ENCODE measurements at places on chromosomes 2 and 18. TPM values are rescaled to one million over a fixed set of nuclear protein-coding genes. Genes with fewer than 3 reads are reported as not detected.

The CNGA3 gene
- not detected for polyA plus RNA-seq

The DYNAP gene
- not detected for polyA plus RNA-seq

The CARF gene
- polyA plus RNA-seq, result 1.8 TPM

The GDF7 gene
- 0.02 TPM for polyA plus RNA-seq

The GRHL1 gene
- 2.6 TPM for polyA plus RNA-seq

The GPR75 gene
- 0.45 TPM for polyA plus RNA-seq

The POTEI gene
- polyA plus RNA-seq, result not detected

The CCL20 gene
- polyA plus RNA-seq, result 70.1 TPM

The MFSD2B gene
- polyA plus RNA-seq, result 0.06 TPM

The CCDC68 gene
- 3.7 TPM for polyA plus RNA-seq

The CDKL4 gene
- polyA plus RNA-seq, result not detected

The TANC1 gene
- 8.4 TPM for polyA plus RNA-seq

The SLC30A3 gene
- 0.22 TPM for polyA plus RNA-seq

The ALKAL2 gene
- polyA plus RNA-seq, result 11.0 TPM

The COL3A1 gene
- 363 TPM for polyA plus RNA-seq

The LBH gene
- polyA plus RNA-seq, result 12.2 TPM

The CD28 gene
- polyA plus RNA-seq, result 0.25 TPM

The GNAL gene
- polyA plus RNA-seq, result 1.2 TPM

The RAD51AP2 gene
- not detected for polyA plus RNA-seq

The C2orf80 gene
- not detected for polyA plus RNA-seq

The UPP2 gene
- 0.10 TPM for polyA plus RNA-seq

The TSPYL6 gene
- polyA plus RNA-seq, result not detected

The PRADC1 gene
- polyA plus RNA-seq, result 34.9 TPM

The CFC1 gene
- 18.0 TPM for polyA plus RNA-seq

The MAPRE3 gene
- polyA plus RNA-seq, result 23.8 TPM

The ZAP70 gene
- 4.1 TPM for polyA plus RNA-seq

The UCN gene
- polyA plus RNA-seq, result 0.83 TPM

The HOXD1 gene
- polyA plus RNA-seq, result 0.83 TPM

The G6PC2 gene
- polyA plus RNA-seq, result not detected

The LRATD1 gene
- 0.54 TPM for polyA plus RNA-seq

The FAM124B gene
- polyA plus RNA-seq, result 2.0 TPM

The EMILIN1 gene
- polyA plus RNA-seq, result 33.6 TPM

The ABCG5 gene
- not detected for polyA plus RNA-seq

The WNT6 gene
- polyA plus RNA-seq, result 0.25 TPM

The SMAD2 gene
- 48.6 TPM for polyA plus RNA-seq

The TXNDC2 gene
- polyA plus RNA-seq, result 0.01 TPM

The IL36A gene
- polyA plus RNA-seq, result not detected

The HAT1 gene
- 34.8 TPM for polyA plus RNA-seq

The SPR gene
- polyA plus RNA-seq, result 57.6 TPM

The CHCHD5 gene
- 50.0 TPM for polyA plus RNA-seq

The PRSS56 gene
- polyA plus RNA-seq, result not detected

Data from adipose tissue (tissue), 3 donors.